Choroid plexus epithelial cell (primary cell): ENCODE measurements at places on chromosomes 13 and 19.

- DNase-seq, result no peak
Measured at GRCh38 chr13:21663197-21663596, 7.7 kb upstream of the FGF9 start.

DNA sequence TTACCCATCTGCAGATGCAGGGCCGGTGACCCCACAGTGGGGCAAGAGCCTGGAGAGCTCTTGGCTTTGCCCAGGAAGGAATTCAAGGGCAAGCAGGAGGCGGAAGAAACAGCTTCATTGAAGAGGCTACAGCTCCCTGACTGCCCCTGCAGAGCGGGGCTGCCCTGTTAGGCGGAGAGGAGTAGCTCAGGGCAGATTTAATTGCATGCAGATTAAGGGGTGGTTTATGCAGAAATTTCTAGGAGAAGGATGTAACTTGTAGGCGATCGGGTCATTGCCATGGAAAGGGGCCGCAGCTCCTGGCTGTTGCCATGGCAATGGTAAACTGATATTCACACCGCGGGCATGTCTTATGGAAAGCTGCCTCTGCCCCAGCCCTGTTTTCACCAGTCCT is 94.1 kb downstream of the ATP11A start:
- no peak for DNase-seq

- no peak for DNase-seq
Measured at GRCh38 chr13:23620613-23621315, 50.6 kb downstream of the TNFRSF19 start.

DNA sequence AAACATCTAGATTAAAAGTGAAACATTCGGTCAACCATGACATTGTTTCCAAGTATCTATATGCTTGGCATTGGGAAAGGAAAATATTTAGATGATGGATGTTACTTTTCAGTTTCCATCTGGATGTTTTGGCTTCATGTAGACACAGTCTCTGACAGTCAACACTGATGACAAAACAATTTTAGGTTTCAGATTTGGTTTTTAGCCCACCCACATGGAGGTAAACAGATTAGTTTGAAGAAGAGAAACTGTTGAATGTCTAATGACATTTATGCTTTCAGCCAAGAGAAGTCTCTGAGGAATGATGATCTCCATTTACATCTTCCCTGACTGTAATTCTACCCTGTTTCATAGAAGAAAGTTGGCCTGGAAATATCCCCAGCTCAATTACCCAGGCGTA is 379.1 kb downstream of the SLITRK6 start:
- no peak for DNase-seq

- DNase-seq, result peak; percentile 71
Measured at GRCh38 chr19:53172889-53173288, 14.0 kb upstream of the ZNF347 start.

DNA sequence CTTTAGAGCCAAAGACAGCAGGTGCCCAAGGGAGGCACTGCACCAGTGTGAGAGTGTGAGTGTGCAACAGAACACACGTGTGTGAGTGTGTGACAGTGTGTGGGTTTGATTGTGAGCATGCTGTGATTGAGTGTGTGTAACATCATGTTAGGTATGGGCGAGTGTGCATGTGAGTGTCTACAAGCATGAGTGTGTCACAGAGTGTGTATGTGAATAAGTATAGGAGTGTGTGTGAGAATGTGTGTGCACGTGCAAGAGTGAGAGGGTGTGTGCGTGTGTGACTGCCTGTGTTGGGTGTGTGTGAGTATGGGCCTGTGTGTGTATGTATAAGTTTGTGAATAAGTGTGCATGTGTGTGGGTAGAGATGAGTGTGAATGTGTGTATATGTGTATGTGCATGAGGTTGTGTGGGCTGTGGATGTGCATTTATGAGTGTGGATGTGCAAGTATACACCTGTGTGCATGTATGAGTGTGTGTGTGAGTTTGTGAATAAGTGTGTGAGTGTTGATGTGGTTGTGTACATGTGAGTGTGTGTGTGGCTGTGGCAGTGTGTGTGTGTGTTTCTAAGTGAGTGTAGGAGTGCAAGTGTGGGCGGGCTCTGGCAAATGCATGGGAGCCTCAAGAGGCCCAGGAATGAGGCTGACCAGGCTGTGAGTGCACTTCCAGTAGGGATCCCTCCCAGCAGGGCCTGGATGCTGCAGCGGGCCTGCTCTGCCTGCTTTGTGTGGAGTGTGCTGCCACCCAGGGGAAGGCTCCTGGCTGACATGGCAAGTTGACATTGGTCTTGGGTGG is 198.4 kb downstream of the COL4A1 start:
- peak; percentile 95 for DNase-seq

- peak; percentile 71 for DNase-seq
Measured at GRCh38 chr19:16470911-16471811, 609 bp downstream of the EPS15L1 start.

DNA sequence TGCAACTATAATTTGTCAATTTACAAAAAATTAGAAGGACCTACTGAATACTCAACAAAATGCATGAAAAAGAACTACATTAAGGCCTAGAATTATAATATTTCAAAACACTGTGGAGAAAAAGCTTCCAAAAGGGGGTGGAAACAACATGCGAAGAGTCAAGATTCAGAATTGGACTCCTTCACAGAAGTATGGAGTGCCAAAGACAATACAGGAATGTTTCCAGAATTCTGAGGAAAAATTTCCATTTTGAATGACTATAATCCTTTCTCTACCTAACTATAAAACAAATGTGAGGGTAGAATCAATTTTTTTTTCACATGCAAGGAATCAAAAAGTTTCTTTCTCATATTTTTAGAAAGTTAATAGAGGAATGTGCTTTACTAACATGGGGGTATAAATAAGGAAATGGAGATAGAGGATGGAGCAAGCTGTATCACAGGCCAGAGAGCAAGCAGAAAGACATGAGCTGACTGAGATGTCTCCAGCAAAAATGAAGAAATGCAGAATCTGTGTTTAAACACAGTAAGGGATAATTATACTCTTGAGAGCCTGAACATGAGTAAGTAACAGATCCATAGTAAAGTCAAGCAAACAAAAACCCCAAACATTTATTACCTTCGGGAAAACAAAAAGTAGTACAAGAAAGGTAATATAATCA is 39.5 kb upstream of the SMAD9 start:
- no peak for DNase-seq

- peak; percentile 54 for DNase-seq
Measured at GRCh38 chr13:31111136-31111535, 50.6 kb downstream of the HSPH1 start.

GRCh38 chr13:98174307-98174706 is 2.8 kb downstream of the RNF113B start:
- no peak for DNase-seq

GRCh38 chr19:3672993-3673392 is 27.3 kb downstream of the PIP5K1C start:
- no peak for DNase-seq

GRCh38 chr19:48807590-48808308 is 3.1 kb downstream of the BCAT2 start:
- no peak for DNase-seq

GRCh38 chr19:8575467-8575997 is 1.7 kb downstream of the MYO1F start:
- DNase-seq, result peak; percentile 47

DNA sequence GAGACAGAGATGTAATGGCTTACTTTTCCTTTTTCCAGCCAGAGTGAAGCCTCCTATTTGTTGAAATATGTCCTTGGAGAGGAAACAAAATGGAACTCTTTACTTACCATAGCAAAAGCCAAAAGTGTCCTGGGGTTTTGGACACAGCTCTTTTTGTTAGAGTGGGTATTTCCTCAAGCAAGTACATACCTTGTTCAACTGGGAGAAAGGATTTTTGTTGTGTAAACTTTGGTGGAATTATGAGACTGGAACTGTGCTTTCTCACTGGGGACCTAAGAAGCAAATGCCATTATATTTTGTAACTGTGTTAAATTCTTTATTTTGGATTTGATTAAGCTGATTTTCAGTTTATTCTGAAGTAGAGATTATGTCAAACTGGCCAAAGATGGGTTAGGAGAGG is 58.4 kb downstream of the CYSLTR2 start:
- DNase-seq, result no peak

DNA sequence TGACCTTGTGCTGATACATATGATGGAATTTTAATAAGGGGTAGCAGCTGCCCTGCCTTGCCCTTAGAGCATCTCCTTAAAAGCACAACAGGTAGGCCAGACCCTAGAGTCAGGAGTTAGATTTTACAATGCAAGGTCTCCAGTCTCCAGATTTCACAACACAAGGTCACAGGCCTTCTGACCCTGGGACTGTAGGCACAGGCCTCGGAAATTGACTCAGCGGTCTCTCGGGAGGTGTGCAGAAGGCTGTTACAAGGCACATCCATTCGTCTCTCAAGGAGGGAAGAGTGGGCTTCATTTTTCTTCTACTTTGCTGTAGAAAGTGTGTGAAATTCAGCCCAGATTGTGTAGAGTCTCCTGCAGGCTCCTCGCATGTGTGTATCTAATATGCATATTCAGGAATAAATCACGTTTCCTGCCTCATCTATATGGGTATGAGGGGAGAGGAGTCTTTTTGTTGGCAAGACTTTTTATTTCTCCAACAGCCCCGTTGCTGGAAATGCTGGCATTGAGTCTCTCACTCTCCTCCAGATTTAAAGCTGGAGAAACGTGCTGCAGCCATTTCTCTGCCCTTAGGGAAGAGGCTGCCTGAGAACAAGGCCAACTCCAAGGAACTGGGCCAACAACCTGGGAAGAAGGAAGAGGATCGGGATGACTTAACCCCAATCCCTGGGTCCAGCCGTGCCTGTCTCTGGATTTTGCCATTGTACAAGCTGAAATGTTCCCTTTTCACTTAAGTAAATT is 24.5 kb downstream of the UQCRFS1 start:
- no peak for DNase-seq

DNA sequence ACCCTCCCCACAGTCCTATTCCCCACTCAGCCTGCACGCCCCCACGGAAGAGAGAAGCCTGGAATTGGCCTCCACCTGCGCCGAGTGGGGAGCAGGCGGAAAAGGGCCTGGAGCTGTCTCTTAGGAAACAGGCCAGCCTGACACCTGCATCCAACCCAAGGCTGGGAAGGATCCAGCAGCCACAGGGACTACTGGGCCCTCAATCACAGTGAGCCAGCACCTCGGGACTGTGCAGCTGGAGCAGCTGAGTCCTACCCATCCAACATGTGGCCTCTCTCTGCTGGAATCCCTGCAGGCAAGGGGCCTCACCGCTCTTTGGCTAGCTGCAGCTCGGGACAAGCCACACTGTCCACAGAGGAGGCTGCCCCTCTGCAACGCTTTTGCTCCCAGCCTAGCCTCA is 8.3 kb upstream of the EPHX3 start:
- DNase-seq, result no peak

GRCh38 chr13:41107584-41108014 is 25.0 kb downstream of the KBTBD6 start:
- DNase-seq, result no peak

- no peak for DNase-seq
Measured at GRCh38 chr13:22091222-22091970, 420.5 kb downstream of the FGF9 start.

- DNase-seq, result no peak
Measured at GRCh38 chr13:44429311-44429710, 55.7 kb downstream of the SERP2 start.

DNA sequence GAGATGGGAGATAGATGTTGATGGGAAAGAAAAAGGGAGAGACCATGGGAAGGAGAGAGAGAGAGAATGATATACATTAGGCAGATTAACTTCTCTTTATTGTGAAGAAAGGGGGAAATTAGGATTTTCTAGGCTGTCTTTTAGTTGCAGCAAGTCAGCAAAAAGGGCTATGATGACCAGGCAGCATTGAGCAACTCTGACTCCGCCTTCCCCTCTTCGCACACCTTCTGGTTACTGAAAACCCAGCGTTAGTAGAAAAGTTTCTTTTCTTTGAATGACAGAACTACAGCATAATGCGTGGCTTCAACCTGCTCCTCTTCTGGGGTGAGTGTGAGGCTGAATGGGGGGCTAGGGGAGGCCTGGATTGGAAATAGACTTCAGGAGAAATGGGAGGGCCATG is at the start of gene ADGRE1:
TSS of gene ADGRE1 (plus strand) at position 264 of the 400 bp plus-strand sequence. CDS start at position 294, 30 bp downstream.
- DNase-seq, result no peak

GRCh38 chr19:58035863-58036262 is 2.0 kb downstream of the ZSCAN1 start:
- no peak for DNase-seq

DNA sequence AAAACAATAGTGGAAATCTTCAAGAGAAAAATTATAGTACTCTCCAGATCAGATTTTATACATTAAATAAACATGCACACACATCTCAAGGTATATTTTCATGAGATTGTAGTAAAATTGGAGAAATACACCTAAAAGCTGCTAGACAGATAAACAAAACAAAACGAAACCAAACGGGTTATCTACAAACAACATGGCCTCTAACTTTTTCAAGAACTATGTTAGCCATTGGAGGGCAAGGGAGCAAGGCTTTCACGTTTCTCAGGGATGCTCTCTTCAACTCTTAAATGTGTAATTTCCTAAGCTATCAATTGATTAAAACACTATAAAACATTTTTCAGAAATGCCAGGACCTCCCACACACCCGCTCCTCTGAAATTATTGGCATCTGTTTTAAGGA is 1262.4 kb upstream of the PCDH20 start:
- peak; percentile 8 for DNase-seq

DNA sequence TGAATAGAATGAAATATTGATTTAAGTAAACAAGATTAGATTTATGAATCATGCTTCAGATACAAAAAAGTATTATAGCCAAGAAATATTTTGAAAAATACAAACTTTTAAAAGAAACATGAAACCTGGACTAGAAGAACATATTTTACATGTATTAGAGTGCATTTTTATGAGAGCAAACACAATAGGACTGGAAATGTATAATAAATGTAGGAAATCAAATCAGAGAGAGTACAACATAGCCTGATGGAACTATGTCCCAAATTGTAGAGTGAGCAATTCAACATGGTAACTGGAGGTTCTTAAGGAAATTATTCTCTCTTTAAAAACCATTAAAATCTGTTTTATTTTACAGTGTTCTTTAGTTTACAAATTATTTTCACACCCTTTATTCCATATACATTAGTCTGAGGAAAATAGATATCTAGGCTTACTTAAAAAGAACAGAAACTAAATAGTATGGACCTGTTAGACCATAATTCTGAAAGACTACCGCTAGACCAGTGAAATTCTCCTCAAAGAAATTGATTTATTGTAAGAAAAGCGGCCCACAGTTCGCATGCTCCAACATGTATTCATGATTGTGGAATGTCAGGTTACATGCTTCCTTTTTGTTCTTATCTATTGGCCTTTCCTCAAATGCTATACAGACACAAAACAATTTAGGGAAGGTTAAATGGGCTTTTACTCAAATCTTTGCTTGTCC is 1526.5 kb upstream of the SLC10A2 start:
- DNase-seq, result no peak
